Central memory CD4-positive, alpha-beta T cell (primary cell): ENCODE measurements at places on chromosomes 7 and 10.

DNA sequence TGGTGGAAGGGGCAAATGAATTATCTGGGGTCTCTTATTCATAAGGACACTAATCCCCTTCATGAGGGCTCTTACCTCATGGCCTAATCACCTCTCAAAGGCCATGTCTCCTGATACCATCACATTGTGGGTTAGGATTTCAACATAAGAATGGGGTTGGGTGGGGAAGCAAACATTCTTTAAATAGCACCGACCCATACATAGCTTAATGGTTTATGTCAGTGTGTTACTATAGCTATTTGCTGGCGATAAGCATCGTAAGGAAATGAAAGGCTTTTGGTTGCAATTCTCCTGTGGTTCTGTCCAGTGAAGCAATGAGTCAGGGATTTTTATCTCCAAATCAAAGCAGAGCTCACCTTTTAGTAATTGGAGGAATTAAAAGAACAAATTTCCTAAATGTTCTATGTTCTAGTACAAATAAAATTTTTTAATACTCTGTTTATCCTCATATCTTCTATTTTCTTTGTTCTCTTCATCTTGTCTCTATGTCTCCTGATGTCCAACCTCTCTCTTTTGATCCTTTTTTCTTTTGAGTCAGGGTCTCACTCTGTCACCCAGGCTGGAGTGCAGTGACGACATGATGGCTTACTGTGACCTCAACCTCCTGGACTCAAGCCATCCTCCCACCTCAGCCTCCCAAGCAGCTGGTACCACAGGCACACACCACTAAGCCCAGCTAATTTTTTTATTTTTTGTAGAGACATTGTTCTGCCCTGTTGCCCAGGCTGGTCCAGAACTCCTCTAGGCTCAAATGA is 57.0 kb upstream of the GLCCI1 start:
- no peak for DNase-seq

DNA sequence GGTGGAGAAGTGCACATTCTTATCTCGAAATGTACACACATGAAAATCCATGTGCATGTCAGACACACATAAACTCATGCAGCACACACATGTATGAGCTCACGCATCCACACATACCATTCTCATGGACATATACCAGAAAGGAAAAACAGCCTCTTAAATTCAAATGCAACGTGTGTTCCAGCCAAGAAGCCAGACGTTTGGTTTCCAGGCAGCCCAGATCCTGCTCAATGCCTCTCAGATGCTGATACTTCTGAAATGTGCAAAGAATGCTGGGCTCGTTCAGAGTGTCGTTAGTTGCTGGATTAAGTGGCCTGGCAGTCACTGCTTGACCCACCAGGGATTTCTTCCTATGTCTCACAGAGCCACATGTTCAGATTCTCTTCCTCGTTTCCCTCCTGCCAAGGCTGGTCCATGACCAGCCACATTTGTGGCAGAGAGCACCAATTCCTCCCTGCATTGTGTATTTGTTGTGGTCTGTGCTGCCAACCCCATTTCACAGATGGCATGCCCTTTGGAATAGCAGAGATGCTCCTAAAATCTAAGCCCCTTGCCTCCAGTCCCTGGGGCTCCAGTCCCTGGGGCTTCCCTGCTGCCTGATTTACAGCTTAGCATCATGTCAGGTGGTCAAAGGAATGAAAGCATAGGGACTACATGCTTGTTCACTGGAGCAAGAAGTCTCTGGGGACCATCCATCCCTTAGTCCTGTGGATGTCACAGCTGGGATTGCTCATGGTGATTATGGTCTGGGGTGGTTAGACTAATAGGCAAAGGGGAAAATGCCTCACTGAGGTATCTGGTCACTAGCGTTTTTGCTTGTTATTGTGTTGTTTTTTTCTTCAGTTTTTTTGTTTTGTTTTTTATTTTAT is 426.6 kb downstream of the PLXNA4 start:
- DNase-seq, result no peak

GRCh38 chr10:69573056-69573806 is at the start of gene NEUROG3:
NEUROG3 (minus strand) TSS chr10:69573422; CDS start chr10:69573043, 379 bp downstream.
- no peak for DNase-seq

GRCh38 chr10:47348138-47348651 is at the start of gene RBP3:
RBP3 (plus strand) TSS chr10:47348363; CDS start chr10:47348485, 122 bp downstream.
- no peak for DNase-seq

GRCh38 chr7:106462365-106462859 is 177.6 kb upstream of the NAMPT start:
- peak; percentile 2 for DNase-seq

DNA sequence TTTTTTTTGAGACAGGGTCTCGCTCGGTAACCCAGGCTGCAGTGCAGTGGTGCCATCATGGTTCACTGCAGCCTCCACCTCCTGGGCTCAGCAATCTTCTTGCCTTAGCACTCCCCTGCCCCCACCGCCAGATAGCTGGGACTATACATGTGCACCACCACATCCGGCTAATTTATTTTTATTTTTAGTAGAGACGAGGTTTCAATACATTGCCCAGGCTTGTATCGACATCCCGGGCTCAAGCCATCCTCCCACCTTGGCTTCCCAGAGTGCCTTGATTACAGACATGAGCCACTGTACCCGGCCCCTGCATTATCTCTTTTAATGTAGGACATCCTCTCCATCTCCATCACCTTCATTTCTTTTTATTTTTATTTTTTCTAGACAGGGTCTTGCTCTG is 213.3 kb downstream of the CUX1 start:
- no peak for DNase-seq

- DNase-seq, result no peak
Measured at GRCh38 chr10:78401624-78402367, 368.1 kb downstream of the RPS24 start.

DNA sequence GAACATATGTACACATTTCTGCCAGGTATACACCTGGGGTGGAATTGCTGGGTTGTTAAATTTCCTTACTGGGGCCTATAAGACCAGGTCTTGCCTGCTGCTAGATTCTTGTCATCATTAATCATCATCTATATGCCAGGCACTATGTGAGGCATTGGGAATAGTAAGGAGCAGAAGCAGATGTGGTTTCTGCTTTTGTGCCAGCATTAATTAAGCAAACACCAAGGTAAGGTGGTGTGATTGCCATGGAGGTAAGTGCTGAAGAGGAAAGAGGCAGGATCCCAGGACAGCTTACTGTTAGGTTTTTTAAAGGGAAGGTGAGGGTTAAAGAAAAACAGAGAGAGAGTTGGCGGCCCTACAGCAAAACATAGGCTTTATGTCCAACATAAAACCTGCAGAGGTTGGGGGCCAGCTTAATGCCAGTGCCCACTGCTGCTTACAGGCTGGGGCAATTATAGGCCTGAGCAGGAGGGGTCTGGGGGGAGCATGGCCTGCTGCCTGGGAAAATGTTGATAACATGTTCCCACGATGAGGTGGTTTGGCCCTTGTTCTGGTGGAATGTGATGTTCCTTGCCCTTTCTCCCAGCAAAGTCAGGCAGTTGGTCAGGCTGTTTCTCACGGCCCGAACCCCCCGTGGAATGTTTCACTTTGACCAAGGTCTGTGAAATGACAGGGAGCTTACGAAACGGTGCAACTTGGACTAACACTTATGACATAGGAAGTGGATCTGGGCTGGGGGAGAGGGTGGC is 93.9 kb downstream of the RBM20 start:
- DNase-seq, result no peak

DNA sequence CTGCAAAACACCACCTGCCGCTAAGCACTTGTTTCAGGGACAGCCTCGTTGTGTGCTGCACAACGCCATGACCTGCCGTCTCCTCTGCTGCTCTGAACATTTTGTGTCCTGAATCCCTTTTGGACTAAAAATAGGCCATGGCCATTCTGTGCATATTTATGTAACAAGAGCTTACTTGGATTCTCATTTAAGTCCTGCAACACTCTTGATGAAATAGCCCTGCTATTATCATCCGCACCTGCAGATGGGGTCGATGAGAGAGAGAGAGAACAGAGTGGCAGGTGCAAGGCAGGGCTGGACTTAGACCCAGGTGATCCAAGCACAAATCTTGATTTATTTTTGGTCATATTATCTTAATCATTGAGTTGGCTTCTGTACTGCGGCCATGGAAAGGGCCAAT is 121.2 kb upstream of the PRKCQ start:
- no peak for DNase-seq
